ENCODE measurements at places on chromosomes 7 and 10.

GRCh38 chr7:84546403-84546802 lies 351.8 kb upstream of the SEMA3A start:
- no peak for DNase-seq

- no peak for DNase-seq
Observed at GRCh38 chr10:106302961-106303360, 861.5 kb downstream of the SORCS1 start.

GRCh38 chr10:13973742-13974141 lies 357.0 kb downstream of the FRMD4A start:
- no peak for DNase-seq

DNA sequence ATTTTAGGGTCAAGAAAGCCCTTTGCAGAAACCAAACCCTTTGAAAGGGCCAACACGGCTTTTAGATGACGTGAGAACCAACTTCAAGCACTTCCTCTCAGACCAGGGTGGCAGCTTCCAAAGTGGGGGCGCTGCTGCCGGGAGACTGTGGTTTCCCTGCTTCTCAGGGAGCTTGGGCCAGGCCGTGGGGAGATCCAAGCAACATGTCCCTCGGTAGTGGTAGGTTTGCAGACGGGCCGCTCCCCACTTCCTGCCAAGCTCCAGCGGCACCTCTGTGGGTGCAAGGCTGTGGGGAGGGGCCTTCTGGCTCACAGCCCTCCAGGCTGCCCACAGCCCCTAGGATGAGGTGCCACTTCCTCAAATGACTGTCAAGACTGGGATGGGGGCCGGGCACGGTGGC lies 132.4 kb downstream of the FAM53B start:
- DNase-seq = peak; percentile 61

- DNase-seq = no peak
Observed at GRCh38 chr7:54260941-54261371, 281.2 kb upstream of the VSTM2A start.

DNA sequence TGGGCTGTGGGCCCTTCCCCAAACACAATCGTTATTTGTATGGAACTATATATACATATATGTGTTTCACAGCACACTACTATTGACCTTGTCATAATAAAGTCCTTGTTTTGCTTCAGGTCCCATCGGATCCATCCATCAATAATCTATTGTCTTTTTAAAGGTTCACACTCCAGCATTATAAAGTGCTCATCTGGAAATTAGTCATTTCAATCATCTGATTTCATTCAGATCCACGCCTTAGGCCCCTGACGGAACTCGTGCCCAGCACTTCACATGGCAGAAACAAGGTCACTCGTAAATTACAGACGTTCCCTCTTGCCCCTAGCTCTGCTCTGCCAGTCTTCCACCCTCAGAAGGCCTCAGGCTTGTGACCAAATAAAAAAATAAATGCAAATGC lies 133.1 kb upstream of the PPP2R2D start:
- no peak for DNase-seq

GRCh38 chr7:26992670-26993069 lies 103.1 kb downstream of the HOXA1 start:
- DNase-seq = no peak

DNA sequence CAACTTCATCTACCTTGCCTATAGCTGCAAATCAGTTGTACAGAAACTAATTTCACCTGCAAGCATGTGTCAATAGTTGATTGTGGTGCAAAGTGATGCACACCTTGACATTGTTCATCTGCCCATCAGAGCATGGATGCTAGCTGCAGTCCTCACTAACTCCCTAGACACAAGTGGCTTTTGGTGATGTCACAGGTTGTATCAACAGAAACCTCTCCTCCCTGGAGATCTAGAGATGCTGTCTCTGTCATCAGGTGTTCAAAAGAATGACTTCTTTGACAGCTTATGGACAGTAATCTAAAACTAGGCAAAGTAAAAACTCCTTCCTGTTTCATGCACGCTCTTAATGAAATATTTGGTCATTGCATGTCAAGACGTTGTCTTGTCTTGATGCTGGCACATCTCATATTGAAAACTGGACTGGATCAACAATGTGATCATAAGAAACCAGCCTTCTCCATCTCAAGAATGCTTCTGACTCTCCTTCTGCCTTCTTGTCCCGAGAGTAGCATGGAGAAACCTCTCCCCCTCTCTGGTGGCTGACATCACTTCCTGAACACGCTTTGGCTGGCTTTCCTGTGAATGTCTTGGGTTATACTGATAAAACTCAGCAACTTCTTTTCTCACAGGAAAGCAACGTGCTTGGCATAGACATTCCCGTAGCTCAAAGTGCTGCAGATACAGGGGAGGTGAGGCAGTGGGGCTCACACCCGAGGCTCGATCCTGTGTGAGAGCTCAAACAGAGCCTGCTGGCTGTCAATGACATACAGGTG lies 176.2 kb upstream of the CDCA7L start:
- DNase-seq = no peak

DNA sequence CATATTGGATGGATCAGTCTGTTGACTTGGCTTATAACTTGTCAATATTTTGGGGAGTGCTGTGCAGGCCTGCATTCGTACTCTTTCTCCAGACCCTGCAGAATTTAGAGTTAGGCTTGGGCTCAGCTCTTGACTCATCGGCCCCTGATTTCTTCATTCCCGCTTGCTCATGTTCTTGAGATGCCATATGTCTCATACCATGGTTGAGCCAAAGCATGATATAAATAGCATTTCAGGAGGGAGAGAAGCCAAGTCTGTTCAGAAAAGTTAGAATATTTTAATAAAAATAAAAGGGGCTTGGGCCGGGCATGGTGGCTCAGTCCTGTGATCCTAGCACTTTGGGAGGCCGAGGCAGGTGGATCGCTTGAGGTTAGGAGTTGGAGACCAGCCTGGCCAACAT lies 898.1 kb downstream of the TYW1 start:
- no peak for DNase-seq

DNA sequence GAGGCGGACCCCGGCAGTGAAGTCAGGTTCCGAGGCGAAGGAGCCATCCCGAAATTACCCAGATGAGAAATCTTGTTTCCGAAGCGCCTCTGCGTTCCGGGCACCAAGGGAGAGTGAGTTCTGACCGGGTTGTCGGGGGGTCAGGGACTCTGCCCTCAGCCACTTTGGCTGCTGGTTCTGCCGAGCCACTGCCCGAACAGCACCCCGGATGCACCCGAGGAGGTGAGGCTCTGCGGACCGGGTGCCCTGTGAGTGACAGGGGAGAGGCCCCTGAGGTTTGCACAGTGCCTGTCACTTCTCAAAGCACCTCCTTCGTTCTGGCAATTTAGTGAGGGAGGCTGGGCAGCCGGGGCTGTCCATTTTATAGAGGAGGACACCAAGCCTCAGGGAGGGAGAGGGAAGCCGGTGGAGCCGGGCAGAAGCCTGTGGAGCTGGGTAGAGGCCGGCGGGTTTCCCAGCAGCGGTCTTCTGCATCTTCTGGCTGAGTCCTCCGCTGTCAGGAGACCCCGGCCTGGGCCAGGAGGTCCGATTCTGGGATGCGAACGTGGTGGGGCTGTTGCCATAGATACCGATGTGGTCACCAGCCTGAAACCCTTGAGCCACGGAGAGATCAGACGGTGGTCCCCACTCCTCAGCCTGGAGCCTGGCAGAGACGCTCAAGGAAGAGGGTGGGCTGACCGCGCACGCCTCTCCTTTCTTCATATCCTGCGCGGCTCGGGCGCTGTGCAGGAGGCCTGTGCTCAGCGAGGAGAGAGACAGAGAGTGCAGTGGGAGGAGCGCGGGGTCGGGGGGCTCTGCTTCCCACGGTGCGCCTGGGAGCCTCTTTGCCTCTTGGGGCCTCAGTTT lies 18.9 kb upstream of the SHH start:
- DNase-seq = no peak

GRCh38 chr10:124448696-124449169 lies 1.1 kb downstream of the NKX1-2 start:
- no peak for DNase-seq

DNA sequence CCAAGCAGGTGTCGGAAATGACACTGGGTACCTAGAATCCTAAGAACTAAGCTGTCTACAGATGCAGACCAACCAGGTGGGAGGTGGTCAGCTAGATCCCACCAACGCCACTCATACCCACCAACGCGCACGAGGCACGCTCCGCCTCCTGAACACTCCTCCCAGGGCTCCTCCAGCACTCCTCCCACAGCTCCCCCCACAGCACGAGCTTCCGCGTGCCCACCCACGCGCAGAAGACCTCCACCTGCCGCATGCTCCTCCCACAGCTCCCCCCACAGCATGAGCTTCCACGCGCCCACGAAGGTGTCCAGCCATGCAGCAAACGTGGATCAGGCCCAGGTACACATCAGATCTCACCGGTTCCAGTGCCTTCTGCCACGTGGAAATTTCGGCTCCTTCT lies 196.0 kb downstream of the MAD1L1 start:
- no peak for DNase-seq
